ENCODE measurements at places on chromosomes 2 and 18.

DNA sequence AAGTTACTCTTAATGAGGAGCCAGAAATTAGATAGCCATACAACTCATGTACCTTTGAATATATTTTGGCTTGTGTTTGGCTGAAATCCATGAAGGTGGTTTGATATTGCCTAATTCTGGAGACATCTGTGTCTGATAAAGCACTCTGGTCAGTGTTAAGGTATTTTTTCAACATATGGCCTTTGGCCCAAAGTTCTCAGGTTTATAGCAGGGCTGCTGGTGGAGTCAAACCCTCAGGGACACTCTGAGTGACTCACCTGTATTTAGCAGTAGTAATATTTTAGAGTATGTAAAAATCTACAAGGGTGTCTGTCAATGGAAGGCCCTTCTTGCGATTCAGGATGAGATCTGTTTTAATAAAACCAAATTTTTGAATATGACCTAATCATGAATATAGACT is 666.5 kb downstream of the SLC4A3 start:
- no peak for DNase-seq

DNA sequence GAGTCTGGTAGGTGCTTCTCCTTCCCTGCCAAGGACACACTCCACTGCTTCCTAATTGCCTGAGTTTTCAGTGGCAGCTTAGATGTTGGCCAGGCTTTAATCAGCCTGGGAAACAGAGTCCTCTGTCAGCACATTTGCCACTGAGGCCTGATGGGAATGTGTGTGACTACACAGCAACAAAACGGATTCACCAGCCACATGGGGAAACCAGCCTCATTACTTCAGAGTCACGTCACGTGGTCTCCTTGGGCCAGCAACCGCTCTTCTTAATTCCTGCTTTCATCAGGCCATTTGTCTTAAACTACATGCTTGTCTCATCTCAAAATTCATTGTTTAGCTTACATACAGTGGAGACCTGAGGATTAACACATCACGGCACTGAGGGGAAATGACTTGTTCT is 93.9 kb upstream of the LTBP1 start:
- DNase-seq, result no peak

- no peak for DNase-seq
These were observed 199.9 kb downstream of the BCL2 start for GRCh38 chr18:63119647-63120046.

GRCh38 chr2:211928201-211928600 is 610.4 kb downstream of the ERBB4 start:
- no peak for DNase-seq

DNA sequence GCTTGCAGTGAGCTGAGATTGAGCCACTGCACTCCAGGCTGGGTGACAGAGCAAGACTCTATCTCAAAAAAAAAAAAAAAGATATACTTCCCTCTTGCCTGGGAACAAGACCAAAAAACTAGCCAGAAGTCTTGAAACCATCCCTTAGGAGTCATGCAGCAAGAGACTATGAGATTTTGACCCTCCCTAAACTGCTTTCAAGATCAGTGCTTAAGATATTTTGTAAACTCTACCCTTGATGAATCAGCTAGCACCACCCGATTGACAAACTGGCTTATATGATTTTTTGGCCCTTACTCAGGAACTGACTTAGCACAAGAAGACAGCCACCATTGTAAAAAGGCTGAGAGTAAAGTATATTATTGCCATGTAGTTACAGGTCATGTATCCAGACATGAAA is 3.8 kb downstream of the SULT1C3 start:
- DNase-seq, result no peak

GRCh38 chr2:238244151-238244550 is 4.3 kb upstream of the HES6 start:
- DNase-seq, result no peak

DNA sequence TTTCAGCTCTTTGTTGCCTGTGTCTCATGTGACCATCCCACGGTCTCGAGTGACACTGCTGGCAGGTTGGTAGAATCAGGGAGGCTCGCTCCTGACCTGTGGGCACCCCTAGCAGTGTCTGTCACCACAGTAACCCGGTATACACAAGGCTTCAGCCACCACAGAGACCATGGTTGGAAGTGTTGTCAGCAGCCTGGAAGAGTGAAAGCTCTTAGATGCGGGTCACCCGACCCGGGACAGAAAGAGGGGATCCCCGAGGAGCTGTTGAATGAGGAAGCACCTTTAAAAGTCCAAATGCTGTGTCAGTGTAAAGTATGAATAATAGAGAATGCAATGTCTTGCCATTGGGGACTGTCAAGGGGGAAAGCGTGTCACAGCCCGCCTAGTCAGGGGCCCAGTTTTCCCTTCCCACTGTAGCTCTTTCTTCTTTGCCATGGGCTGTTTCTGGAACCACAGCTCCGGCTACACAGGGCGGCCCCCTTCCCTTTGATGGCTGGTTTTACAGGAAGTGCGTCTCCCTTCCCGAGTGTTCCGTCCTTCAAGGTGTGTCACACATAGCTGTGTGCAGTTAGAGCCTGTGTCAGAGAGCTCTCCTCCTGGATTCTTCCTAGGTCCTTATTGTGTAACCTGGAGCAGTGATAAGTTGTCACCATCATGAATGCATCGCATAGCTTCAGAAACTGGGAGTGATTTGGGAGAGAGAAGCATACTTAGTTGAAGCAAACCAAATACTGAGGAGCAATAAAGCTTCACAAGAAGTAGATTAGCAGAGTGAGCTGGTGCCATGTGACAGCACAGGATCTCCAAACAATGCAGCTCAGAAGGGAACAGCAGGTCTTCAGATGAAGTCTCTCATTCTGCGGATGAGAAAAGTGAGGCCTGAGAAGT is 81.4 kb downstream of the MTCL1 start:
- no peak for DNase-seq

- no peak for DNase-seq
These were observed 76.0 kb upstream of the ST8SIA5 start for GRCh38 chr18:46832849-46833248.

- DNase-seq, result no peak
These were observed 16.1 kb downstream of the KCNE4 start for GRCh38 chr2:223068071-223068470.

GRCh38 chr2:127032621-127033020 is 74.3 kb downstream of the BIN1 start:
- no peak for DNase-seq

GRCh38 chr2:163768881-163769695 is 33.3 kb upstream of the FIGN start:
- no peak for DNase-seq

DNA sequence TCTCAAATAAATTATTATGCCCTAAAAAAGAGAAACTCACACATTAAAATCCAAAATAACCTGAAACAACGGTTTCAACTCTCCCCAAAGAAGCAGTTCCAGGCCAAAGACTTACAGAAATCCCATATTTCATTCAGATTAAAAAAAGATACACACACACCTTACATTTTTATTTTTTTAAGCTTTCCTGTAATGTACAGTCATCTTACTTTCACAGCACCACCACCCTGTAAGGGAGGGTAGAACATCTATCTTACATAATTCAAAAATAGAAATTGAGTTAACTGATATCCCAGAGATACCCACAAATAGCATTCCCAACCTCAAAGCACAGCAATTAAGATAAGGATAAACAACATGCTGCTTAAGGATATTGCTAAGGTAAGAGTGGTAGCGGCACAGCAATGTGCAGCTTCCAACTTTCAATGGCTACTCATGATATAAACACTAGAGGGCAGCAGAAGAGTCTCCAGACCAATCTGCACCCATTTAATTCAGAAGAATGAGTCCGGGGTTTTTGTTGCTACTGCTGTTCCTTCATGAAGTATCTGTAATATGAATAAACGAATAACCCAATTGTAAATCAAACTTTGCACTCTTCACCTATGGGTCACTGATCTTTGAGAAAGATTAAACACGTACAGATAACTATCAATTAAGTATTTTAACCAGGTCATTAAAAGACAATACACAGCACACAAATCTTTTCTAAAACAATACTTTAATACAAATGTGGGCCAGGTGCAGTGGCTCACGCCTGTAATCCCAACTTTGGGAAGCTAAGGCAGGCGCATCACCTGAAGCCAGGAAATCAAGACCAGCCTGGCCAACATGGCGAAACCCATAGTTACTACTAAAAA is 11.3 kb downstream of the GFPT1 start:
- DNase-seq, result no peak

- DNase-seq, result no peak
These were observed 44.8 kb upstream of the UBE2F start for GRCh38 chr2:237921967-237922492.

DNA sequence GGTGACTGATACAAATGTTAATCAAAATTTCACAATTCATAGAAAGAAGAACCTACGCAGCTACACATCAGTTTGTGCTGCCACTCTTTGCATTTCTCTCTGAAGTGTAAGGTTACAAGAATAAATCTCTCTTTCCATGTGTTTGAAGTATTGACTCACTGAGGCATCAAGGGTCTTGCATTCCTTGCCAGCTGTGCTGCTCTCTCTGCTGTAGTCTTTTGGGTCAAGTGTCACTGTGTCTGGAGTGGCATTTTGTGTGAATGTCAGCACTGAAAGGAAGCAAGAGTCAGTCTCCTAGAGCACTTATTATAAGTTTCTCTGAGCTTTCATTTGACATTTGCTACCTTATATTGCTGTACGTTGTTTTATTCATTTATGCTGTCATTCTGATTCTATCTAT is 1696.1 kb upstream of the LRRTM1 start:
- DNase-seq, result no peak

- no peak for DNase-seq
These were observed 132.5 kb upstream of the ID2 start for GRCh38 chr2:8549273-8549922.

DNA sequence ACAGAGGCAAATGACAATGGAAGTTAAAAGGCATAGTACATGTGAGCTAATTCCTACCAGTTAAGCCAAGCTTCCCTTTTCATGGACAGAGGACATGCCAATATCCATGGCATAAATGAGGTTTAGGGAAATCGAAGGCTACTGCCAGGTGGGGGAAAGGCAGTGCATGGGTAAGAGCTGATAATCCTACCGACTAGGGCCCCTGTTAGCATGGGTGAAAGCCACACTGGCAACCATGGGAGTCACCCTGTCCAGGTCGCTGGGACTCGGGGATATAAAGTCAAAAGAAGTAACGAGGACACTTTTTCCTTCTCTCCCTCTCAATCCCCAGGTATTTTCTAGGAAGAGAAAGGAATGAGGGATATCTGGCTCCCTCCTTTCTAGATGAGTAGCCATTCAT is 83.7 kb upstream of the CDH19 start:
- DNase-seq, result no peak

GRCh38 chr2:127052057-127052770 is 54.7 kb downstream of the BIN1 start:
- no peak for DNase-seq

- no peak for DNase-seq
These were observed 30.5 kb downstream of the LRP1B start for GRCh38 chr2:142100139-142100873.
